Activated CD8-positive, alpha-beta memory T cell treated with anti-CD3 and anti-CD28 coated beads, Interleukin-2, amount 10 ng/mL, durations not matched to agents 7 days and 5 days (primary cell): ENCODE measurements at places on chromosomes 16 and 17.
A peak's percentile ranks its signal among the peaks of the same experiment; 100 is the strongest.

DNA sequence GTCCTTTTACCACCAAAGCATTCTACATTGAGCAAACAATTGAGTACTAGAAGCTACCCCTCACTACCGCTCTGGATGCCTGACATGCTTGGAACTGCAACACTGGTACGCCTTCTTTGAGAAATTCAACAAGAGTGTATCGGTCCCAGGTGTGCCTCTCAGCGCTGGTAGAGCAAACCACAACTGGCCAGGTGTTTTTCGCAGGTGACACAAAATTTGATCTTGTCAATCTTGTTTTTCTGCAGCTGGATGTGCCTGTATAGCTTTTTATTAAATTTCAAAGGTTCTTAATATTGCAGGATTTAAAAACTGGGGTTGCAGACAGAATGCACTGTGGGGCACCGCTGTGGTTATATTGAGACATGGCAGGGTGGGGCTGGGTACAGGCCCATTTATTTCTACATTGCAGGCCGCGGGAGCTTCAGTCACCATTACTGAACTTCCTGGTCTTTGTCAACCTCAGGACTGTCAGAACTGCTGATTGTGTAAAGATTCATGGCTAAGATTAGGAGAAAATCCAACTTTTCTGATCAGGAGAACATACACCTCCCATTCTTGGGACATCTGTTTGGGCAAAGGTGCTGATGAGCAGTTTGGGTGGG lies 4.5 kb upstream of the SNX20 start:
- DNase-seq = no peak

- peak; percentile 81 for DNase-seq
These were observed 1.1 kb downstream of the FHOD1 start for GRCh38 chr16:67246081-67246755.

DNA sequence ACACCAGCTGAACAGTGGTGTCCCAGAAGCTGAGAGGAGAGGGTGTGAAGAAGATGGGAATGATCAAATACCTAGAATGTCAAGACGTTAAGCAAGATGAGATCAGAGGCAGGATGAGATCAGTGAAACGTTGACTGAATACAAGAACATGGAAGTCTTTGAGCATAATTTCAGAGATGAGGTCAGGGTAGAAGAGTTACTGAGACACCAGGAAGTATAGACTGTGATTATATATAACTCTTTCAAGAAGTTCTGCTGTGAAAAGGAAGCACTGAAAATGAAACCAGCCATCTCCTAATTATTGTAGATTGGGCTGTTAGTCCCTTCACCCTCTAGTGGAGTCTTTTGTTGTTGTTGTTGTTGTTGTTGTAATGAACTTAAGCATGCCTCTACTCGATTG lies 9.1 kb downstream of the SHCBP1 start:
- no peak for DNase-seq

- no peak for DNase-seq
These were observed 1.3 kb upstream of the GJC1 start for GRCh38 chr17:44831371-44831770.

DNA sequence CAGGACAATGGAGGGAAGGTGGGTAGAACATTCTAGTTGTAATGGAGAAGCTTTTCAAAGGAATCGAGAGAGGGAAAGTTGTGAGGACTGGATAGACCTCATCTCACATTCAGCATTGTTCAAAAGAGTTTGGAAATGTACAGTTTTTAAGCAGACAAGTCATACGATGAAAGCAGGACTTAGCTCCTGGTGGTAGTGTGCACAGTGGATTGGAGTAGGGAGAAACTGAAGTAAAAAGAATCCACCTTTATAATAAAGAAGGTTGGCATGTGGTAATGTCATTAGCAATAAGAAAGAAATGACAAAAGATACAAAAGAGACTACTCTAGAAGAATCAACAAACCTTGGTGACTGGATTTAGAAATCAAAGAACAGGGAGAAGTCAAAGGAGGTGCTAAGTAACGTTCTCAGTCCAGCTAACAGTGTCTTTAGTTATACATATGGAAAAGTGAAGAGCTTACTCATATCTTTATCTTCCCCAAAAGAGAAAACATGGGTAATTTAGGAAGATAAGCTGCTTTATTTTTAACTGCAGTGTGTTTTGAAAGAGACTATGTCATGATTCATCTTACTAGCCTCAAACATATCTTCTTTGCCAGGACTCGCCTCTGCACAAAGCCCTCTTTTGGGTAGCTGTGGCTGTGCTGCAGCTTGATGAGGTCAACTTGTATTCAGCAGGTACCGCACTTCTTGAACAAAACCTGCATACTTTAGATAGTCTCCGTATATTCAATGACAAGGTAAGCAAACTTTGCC lies 18.7 kb upstream of the EVI2A start:
- no peak for DNase-seq

DNA sequence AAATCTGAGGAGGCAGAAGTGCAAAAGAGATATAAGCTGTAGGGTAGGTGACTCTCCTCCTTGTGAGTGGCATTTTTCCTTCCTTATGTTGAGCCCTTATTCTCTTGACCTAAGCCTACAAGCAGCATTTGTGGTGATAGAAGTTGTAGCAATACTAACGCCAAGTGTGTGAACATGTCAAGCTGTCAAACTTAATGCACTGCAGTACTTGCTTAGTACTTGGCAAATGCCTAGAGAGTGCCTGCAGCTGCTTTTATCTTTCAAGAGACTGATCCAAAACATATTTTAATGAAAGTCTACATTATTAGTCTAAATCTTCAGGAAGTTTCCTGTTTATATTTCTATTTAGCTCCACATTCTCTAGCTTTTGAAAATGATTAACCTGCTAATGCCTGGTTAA lies 83.2 kb downstream of the CNTNAP4 start:
- no peak for DNase-seq

DNA sequence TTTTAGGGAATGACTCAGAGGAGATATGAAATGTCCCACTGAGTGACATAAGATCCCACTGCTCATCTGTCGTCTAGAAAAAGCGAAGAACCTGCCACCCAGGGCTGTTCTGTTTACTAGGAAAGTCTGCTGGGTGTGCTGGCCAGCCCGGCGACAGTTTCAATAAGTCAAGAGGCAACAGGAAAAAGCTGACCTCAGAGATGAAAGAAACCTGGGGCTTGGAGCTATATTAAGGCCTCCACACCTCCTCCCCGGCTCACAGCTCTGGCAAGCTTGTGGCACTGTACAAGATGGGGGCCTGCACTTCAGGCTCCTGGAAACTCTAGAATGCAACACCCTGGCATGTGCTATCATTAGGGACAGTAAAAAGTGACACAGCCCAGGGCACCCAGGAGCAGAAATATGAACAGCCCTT lies 10.6 kb downstream of the ZFHX3 start:
- no peak for DNase-seq
